ENCODE measurements at places on chromosomes 5 and 9. TPM values are rescaled to one million over a fixed set of nuclear protein-coding genes. Genes with fewer than 3 reads are reported as not detected.

DNA sequence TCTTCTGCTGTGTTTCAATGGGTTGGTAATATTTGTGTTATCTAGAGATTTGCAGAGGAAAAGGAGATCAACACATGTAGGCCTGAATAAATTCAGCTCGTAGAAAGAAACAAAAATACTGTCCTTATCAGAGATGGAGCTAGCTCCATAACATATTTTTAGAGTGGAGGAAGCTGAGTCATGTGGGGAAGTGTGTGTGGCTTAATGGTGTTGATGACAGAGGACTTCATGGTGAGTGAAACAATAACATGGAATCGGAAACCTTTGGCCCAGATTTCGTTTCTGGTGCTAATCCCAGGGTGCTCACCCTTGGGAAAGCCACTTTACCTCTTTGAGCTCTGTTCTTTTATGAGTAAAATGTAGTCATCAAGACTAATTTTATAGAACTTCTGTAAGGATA, 825.0 kb downstream of the TLR4 start:
- no peak for DNase-seq
- no peaks in the 10 kb centered on the region for H3K27me3 ChIP-seq
- no peaks in the 10 kb centered on the region for H3K4me1 ChIP-seq

- H3K27me3 ChIP-seq = no peaks in the 10 kb centered on the region
- peaks cover 5% of the 10 kb centered on the region for H3K4me1 ChIP-seq
- H3K36me3 ChIP-seq = no peaks in the 10 kb centered on the region
- H3K4me3 ChIP-seq = no peak overlapping the region
- no peak overlapping the region for H3K27ac ChIP-seq
These were observed 176.4 kb upstream of the ANKRD55 start for GRCh38 chr5:56409331-56410190.

DNA sequence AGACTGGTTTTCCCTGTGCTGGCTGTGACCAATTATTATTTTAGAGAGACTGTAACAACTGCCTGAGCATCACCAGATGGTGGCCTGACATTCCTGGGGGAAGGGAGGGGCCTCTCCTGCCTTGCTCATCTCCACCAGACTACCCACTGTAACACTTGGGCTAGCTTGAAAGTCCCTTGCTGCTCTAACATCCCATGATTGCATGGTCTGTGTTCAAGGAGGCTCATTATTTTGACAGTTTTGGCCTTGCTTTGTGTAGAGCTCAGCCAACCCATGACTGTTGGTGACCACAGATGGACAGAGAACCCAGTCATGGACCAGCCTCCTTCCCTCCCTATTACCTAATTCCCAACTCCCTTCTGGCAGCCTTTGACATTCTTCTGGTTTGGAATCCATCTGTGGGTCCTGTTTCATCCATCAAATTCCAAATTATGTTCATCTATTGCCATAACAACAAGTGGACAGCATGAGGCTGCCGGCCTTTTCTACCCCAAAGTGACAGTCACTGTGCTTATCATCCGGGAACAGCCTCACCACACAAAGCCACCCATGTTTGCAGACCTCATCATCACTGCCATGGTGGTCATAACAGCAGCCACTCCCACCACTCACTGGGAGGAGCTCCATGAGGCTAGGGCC, 49.0 kb upstream of the ICE1 start:
- H3K4me3 ChIP-seq = no peak overlapping the region
- peaks cover 5% of the 10 kb centered on the region for H3K27me3 ChIP-seq
- H3K36me3 ChIP-seq = no peaks in the 10 kb centered on the region
- H3K27ac ChIP-seq = peak overlapping the region; percentile 31
- H3K4me1 ChIP-seq = peaks cover 17% of the 10 kb centered on the region

DNA sequence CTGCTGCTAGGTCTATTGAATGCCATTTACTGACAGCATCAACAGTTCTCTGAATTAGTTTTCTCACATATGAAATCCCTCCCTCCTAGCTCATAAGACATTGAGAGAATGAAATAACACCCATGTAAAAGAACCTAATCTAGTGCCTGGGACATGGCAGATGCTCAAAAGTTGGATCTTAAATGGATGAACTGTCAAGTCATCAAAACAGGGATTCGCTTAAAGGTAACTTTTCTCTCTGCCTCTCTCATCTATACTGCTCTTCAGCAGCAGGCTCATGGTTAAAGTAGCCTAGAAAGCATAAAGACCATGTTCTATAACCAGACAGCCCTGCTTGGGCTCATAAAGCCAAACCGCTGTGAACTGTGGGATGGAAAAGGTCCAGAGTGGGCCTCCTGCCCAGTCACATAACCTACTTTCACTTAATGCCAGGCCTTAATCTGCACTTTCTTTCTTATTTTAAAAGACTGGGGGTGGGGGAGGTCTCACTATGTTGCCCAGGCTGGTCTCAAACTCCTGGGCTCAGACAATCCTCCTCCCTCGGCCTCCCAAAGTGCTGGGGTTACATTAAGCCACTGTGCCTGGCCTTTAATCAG, 3.7 kb downstream of the TMEM245 start:
- peaks cover 26% of the 10 kb centered on the region for H3K4me1 ChIP-seq
- H3K36me3 ChIP-seq = peaks cover 26% of the 10 kb centered on the region
- DNase-seq = no peak
- H3K27me3 ChIP-seq = no peaks in the 10 kb centered on the region

PPIP5K2 gene
- polyA plus RNA-seq = 39.4 TPM

FBLL1 gene
- polyA plus RNA-seq = not detected
